ENCODE measurements at places on chromosomes 4 and X.

DNA sequence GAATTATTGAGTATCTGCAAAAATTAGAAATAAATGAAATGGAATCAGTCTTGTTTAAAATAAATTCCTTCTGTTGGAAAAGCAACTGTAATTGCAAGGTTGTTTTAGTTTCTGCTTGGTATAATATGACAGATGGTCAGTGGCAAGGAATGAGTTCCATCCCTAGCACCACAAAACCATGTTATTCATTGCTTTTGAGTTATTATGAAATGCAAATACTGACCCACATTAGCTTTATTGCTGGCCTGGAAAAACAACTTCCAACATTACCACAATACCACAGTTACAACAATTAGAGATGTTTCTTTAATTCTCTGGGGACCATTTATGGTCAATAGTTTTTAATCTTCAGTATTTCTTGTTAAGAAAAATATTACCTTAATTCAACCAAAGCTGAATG is 194.4 kb downstream of the TMA16 start:
- no peak for DNase-seq

- DNase-seq, result no peak
These were observed 32.8 kb downstream of the SERPINA7 start for GRCh38 chrX:106005684-106006083.

DNA sequence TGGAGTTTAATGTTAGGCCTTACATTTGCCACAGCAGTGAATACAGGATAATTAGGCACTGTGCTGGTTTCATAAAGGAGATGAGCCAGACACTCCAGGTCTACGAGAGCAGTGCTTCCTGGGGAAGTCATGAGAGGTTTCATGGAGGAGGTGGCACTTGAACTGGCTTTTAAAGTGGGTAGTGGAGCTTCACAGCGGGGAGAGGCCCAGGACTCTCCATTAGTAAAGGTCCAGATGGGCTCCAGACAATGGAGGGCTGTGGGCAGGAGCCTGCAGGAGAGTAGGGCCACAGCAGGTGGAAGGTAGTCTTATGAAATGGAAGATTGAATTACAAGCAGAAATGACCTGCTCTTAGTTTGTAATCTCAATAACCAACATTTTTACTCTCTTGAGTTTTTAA is 29.0 kb downstream of the CLDN22 start:
- DNase-seq, result no peak

- DNase-seq, result no peak
These were observed 53.1 kb upstream of the MAP3K15 start for GRCh38 chrX:19568422-19568821.

DNA sequence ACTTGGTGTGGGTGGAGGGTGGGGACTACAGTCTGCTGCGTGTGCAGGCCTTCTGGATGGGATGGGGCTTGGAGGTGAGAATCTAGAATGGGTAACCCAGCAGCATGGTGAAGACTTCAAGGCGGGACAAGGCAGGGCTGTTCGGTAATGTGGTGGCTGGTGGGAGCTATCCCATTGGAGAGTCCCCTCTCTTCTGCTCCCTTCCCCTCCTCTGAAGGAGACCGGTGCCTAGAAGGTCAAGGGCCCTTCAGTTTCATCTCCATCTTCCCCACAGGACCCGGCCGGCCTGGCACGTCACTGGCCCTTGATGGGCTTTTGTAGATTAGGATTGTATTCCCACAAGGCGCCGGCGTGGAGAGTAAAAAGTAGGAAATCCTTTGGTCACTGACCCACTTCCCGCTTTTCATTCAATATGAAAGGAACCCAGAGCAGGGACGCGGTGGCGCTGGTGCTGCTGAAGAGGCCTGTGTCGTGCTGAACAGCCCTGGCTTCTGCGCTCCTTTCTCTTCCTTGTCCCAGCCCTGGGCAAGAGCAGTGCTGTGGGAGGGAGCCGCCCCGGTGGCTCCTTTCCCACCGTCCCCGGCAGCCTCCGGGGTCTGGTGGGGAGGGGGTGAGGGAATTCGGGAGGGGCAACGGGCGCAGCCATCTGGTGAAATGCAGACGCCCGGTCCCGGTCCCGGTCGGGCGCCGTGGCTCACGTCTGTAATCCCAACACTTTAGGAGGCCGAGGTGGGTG is 7.3 kb upstream of the HMGB3 start:
- DNase-seq, result no peak

DNA sequence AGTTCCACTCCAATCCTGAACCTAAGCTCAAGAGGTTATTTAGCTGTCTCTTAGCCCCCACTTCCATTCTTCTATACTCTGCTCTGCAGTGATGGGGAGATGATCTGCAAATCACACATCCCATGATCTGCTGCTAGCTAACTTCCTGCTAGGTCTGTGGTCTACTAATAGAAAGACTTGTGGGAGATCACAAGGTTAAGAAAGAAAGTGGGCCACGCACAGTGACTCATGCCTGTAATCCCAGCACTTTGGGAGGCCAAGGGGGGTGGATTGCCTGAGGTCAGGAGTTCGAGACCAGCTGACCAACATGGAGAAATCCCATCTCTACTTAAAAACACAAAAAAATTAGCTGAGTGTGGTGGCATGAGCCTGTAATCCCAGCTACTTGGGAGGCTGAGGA is 471.1 kb upstream of the NWD2 start:
- DNase-seq, result no peak

GRCh38 chrX:100048156-100048555 is 361.9 kb downstream of the PCDH19 start:
- DNase-seq, result no peak

- no peak for DNase-seq
These were observed 346.3 kb upstream of the GALNT7 start for GRCh38 chr4:172822331-172822730.

- DNase-seq, result no peak
These were observed 192.2 kb downstream of the CPEB2 start for GRCh38 chr4:15194520-15194919.

DNA sequence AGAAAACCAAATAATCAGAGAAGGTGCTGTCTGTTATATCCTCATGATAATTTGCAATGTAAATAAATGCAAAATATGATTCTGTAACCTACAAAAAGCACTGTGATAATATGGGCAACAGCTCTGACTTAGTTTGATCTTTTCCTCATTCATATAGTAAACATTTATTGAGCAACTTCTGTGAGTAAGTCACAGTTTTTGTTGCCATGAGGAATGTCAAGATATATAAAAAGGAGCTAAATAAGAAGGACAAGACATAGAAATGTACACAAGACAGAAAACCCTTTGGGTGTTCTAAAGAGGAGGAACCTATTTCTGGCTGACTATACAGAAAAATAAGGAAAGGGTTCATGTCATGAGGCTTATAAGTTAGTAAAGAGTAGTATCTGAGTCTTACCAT is 44.3 kb downstream of the ARSJ start:
- DNase-seq, result no peak

- DNase-seq, result no peak
These were observed 14.6 kb upstream of the SULT1E1 start for GRCh38 chr4:69874507-69874906.

DNA sequence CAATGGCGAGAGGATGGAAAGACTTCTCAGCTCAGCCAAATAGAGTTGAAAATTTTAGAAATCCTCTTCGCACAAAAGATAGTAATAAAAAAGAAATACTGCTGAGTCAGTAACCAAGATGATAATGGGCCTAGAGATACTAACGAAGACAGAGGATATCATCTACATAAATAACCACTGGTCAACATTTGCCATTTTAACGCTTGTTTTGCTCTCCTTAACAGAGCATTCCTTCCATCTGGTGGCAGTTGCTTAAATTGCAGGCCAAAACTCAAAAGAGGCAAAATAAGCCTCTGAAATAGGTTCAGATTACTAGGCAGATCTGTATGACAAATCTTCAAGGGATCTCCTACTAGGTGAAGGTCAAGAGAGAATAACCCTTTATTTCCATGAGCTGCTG is 51.7 kb upstream of the MCF2 start:
- peak; percentile 26 for DNase-seq

GRCh38 chrX:109739625-109740432 is 6.8 kb upstream of the ACSL4 start:
- peak; percentile 16 for DNase-seq

- peak; percentile 34 for DNase-seq
These were observed 47.9 kb downstream of the COX18 start for GRCh38 chr4:73021634-73022033.

- DNase-seq, result no peak
These were observed 153.8 kb downstream of the AREG start for GRCh38 chr4:74598611-74599325.

DNA sequence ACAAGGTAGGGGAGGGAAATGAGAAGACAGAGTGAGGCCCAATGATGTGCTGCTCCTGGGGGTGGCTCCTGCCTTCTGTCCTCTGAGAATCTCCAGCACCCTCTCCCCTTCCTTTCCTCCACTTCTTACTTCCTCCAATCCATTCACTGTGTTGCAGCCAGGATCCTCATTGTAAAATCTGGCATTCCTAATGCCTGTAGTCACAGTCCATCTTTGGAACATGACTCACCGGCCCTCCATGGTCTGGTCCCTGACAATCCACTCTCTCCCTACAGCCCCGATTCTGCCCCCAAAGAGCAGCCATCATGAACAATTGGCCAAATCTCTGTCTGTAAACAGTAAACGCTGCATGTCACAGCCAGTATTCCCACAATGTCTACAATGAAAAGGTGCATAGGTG is 72.9 kb downstream of the CLNK start:
- DNase-seq, result peak; percentile 75

GRCh38 chr4:173289353-173289727 is 44.8 kb downstream of the HMGB2 start:
- DNase-seq, result no peak

DNA sequence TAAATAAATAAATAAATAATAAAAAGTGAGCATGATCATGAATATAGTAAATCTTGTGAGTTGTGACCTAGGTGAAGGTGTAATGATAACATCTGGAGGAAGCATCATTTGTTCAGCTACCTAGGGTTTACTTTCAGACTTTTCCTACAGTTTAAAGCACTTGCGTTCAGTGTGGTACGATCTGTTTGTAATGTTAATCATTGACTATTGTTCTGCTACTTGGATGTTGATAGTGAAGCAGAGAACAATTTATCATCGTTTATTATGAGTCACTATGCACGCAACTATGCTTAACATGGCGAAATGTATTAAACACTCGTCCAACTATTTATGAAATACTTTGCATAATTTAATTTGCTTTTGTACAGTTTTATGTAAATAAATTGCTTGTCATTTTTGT is 426.2 kb downstream of the PCDH7 start:
- no peak for DNase-seq

DNA sequence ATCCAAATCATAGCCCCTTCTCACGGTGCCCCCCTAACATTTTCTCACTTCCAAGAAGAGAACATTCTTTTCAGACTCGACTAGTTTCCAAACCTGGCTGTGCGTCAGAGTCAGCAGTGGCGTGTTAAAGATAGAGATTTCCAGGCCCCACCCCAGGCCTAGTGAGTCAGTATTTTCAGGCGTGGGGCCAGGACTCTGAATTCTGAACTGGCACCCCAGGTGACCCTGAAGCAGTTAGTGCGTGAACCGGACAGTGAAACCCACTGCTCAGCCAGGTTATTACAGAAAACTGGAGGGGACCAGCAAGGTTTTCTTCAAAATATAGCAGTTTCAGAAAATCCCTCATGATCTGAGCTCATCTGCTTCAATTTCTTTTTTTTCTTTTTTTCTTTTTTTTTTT is 35.0 kb upstream of the BCOR start:
- DNase-seq, result peak; percentile 80

- DNase-seq, result no peak
These were observed 3.4 kb downstream of the TENM3 start for GRCh38 chr4:182246401-182247205.

DNA sequence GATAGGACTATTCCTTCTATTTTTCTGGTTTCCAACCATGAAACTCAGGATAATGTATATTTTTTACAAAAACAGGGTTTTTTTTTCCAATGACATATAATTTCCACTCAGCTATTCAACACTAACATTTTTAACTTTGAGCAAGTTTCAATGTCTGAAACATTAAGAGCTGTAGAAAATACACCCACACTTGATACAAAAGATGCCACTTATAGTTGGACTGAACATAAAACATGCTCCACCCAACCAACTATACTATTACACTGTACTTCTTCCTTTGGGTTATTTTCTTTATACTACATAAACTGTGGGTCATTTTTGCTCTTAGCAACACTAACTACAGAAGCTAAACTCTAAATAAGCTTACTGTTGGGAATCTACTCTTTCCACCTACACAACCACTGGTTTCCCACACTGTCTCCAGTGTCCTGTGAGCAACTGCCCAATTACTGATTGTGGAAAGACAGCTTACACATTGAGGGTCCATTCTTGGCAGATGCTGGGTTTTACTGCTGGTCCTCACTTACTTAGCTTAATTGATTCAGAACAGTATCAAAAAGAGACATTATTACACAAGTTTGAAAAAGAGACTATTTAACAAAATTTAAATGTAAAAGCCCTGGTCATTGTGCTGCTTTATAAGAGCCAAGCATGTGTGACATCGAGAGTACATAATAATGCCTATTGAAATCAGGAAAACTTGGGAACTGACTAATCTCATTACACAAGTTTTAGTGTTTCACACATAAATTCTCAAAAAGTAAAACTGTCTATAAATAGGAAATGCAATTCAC is 6.3 kb downstream of the AMMECR1 start:
- no peak for DNase-seq

DNA sequence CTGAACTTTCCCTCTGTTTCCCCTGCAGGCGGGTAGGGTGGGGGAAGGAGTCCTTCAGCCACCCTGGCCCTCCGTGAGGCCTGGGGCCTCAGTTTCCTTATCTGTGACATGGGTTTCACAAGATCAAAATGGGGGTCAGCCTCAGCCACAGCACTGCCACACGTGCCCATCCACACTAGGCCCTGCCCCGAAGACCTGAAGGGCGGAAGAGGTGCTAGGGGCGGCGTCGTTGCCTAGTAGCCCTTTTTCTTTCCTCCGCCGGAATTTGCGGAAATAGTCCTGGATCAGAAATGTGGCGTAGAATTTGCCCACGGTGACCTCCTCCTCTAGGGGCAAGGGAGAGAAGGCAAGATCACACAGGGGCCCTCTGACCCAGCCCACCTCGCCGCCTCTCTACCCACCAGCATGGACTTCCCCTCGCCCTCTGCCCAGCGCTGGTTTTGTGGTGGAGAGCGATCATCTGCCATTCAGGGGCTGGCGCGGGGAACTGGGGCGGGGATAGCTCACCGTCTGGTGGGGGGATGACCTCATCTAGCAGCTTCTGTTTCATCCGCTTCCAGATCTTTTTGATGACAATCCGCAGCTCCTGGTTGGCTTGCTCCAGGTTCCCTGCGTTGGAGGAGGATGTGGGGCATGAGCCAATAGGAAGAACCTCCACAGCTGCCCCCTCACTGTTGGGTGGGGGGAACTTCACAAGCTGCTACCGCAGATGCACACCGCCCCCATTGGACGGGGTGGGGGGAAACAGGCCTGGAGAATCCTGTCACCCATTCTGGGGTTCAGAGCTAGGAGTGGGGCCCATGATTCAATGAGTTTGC is 9.7 kb upstream of the SYP start:
- DNase-seq, result no peak

- no peak for DNase-seq
These were observed 2141.0 kb upstream of the AGA start for GRCh38 chr4:179583221-179583620.

DNA sequence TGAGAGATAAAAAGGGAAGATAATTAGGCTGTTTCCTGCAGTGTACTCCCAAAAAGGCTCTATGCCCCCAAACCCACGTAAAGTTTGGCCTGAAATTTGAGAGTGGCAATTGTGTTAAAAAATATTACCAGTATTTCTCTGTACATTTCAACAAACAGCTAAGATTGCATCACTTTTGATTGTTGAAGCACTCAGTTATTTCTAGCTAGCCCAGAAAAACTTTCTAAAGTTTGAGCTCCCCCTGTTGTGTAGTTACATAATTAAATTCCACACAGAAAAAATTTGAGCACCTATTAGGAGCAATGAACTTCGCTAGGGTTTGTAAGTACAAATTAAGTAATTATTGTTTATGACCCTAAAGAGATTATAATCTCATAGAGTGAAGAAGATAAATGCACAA is 109.4 kb downstream of the DLG3 start:
- DNase-seq, result peak; percentile 42
